Stimulated activated CD8-positive, alpha-beta memory T cell treated with anti-CD3 and anti-CD28 coated beads, Interleukin-4, amount 100 ng/mL, for 4 hours (primary cell): ENCODE measurements at places on chromosomes 4 and X.

- DNase-seq, result no peak
These were observed 34.1 kb downstream of the TNIP2 start for GRCh38 chr4:2722033-2722432.

DNA sequence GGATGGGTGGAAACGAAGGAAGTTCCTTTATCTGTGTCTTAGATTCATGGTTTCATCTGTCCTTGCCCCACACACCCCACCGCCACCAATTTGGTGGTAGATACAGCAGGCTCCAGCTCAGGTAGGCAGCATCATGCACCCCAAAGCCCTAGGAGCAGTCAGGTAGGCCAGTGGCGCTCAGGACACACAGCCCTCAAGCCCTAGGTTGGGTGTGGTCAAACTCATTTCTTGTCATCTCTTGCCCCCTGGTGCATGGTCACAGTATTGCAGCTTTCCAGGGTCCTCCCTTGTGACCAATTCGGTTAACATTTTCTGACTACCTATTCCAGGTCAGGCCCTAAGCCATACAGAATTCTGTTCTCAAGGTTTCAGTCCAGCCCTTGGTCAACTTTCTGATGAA is 14.5 kb upstream of the PRRG3 start:
- DNase-seq, result no peak

GRCh38 chr4:12674184-12674583 is 810.0 kb downstream of the RAB28 start:
- DNase-seq, result no peak

DNA sequence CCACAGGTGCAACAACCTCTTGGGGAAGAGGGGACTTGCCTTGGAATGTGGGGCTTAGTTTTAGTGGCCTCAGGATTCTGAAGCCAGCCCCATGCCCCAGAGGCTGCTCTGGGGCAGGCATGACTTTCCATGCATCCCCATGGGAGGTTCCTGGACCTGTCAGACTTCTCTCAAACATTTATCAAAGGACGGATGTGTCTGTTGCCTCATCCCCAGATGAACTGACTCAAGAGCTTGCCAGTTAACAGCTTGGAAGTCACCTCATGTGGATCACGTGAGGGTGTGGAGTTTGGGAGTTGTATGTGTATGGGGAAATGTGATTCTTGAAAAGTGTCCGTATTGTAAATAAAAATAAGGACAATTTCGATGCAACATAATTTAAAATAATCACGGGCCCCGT is 341.5 kb downstream of the ARHGAP10 start:
- no peak for DNase-seq

- no peak for DNase-seq
These were observed 341.4 kb downstream of the PACRGL start for GRCh38 chr4:21041708-21042107.
